Left kidney (tissue), 8 donors: ENCODE measurements at places on chromosomes 1 and 21. TPM values are rescaled to one million over a fixed set of nuclear protein-coding genes. Genes with fewer than 3 reads are reported as not detected.

Gene SLC9A1
- polyA plus RNA-seq = 28.2 TPM

Gene PEA15
- 98.5 TPM for polyA plus RNA-seq

Gene HCRTR1
- polyA plus RNA-seq = 0.13 TPM

Gene NKAIN1
- 3.4 TPM for polyA plus RNA-seq

Gene THRAP3
- 169 TPM for polyA plus RNA-seq

Gene ISG20L2
- polyA plus RNA-seq = 48.5 TPM

Gene NAV1
- polyA plus RNA-seq = 21.6 TPM

Gene GBP6
- polyA plus RNA-seq = not detected

Gene RRP1B
- polyA plus RNA-seq = 33.7 TPM

Gene HSD3B1
- polyA plus RNA-seq = 0.78 TPM

Gene DCDC2B
- polyA plus RNA-seq = 1.9 TPM

- no peak for DNase-seq
Measured at GRCh38 chr1:220894025-220894923, 15.0 kb downstream of the HLX start.

GRCh38 chr1:247291161-247291560 lies 35.3 kb downstream of the VN1R5 start:
- DNase-seq = no peak

- peak; percentile 72 for DNase-seq
Measured at GRCh38 chr1:2003541-2004131, at the start of gene CFAP74. TSS of gene CFAP74 (minus strand) at chr1:2003786. CDS start at chr1:1990956, 12,830 bp downstream.

DNA sequence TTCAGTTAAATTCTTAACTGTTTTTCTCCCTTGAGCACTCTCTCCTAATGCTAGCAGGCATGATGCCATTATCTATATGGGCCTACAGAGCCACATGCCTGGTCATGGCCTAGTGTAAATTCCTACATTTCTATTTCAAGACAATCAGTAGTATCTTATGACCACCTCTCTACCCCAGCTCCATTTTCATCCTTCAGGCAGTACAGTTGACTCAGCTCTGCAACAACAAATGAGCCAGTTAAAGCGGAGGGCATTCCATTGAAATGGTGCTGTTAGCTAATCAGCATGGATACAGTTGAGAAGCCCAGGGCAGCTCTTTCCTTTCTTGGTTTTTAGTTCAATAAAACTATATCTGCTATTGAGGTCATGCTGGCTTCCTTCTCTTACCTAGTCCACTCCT lies 150.0 kb downstream of the PPP1R12B start:
- DNase-seq = no peak

- DNase-seq = no peak
Measured at GRCh38 chr1:230750576-230750975, 3.4 kb downstream of the CAPN9 start.

GRCh38 chr1:245336149-245336983 lies 181.6 kb downstream of the KIF26B start:
- DNase-seq = no peak

DNA sequence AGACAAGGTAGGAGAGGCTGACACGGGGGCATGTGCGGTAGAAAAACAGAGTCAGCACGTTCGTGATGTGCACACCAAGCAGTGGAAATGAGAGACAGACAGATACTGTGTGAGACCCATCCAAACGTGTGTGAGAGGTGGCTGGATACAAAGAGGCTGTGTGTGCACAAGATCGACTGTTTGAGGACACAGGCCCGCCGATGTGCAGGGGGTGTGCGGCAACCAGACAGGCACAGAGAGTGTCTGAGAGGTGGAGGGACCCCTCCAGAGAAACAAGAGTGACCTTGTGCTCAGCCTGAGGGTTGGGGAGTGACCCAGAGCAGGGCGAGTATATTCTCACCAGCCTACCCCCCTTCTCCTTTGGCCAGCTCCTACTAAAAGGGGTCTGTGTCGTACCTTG lies 97.8 kb upstream of the IPO9 start:
- DNase-seq = no peak

DNA sequence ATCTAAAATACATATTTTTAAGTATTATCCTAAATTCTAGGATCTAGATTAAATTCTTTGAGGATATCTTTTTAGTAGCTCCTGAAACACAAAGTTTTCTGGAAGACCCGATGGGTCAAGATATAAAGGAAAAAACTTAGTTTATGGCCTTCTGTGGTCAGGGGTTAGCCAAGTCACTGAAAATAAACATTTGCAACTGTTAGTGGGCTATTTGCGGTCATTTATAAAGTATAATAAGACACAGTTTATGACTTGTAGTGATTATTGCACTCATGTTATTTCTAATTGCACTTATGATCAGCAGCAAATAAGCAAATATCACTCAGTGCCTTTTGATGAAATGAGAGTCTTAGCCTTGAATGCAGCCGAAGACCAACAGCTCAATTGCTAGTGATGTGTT lies 183.3 kb downstream of the NFIA start:
- no peak for DNase-seq

- no peak for DNase-seq
Measured at GRCh38 chr1:213242883-213243282, 191.8 kb downstream of the RPS6KC1 start.

DNA sequence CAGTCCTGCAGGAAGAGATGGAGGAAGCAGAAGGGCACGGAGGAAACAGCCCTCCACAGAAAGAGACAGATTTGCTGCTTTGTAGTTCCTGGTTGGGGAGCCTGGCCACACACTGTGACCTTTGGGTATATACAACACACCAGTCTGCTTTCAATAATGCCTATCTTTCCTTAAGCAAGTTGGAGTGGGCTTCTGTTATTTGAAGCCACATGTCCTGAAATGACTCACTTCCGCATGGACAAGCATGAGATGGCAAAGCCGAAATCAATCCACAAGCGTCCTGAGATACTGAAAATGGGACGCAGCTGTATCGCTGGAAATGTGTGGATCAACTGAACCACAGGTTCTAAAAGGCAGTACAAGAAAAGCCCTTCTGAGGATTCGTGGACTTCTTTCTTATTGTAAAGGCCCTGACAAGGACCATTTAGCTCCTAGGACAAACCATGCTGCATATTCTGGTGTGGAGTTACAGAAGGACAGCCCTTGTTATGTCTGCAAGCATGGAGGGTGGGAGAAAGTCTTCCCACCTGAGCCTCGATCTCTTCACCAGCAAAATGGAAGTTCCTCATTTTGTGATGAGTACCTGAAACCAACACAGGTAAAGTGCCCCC lies 22.7 kb upstream of the FHAD1 start:
- DNase-seq = no peak

- DNase-seq = no peak
Measured at GRCh38 chr1:3654549-3655281, 2.4 kb downstream of the TP73 start.

DNA sequence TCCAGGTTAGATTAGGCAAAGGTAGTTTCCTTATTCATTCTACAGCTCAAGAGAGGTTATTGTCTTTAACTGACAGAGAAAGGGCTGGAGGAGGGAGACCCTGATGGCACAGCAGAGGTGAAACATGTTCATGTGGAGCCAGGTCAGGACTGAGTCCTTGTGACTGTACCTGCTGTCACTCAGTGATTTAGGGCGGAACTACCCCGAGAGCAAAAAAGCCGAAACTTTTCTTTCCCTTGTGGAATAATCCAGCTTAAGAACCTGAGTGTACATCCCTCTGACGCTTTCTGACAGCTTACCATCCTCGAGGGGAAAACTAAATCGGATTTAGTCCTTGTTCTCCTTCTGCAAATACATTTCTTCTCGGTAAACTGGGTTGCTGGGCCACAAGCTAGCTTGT lies 273.2 kb downstream of the BACH1 start:
- no peak for DNase-seq

- DNase-seq = no peak
Measured at GRCh38 chr21:14480411-14481031, 65.6 kb downstream of the SAMSN1 start.

- DNase-seq = no peak
Measured at GRCh38 chr1:225415307-225415706, 12.5 kb downstream of the LBR start.

- DNase-seq = peak; percentile 86
Measured at GRCh38 chr1:115098979-115099692, 9.8 kb upstream of the TSPAN2 start.
